ENCODE measurements at places on chromosomes 2 and 18. TPM values are rescaled to one million over a fixed set of nuclear protein-coding genes. Genes with fewer than 3 reads are reported as not detected.

RAD51AP2 gene
- not detected for total RNA-seq

ALLC gene
- not detected for total RNA-seq

PAIP2B gene
- 0.59 TPM for total RNA-seq

NCKAP5 gene
- 1.8 TPM for total RNA-seq

CNTNAP5 gene
- not detected for total RNA-seq

GRCh38 chr2:124025171-124025580 lies at the start of gene CNTNAP5:
Gene CNTNAP5, plus strand, starts transcription at chr2:124025287. Its CDS starts 364 bp downstream, at chr2:124025651.
- peak; percentile 80 for DNase-seq
- H3K4me3 ChIP-seq, result no peak within 1 kb of the TSS
- no peaks in the 10 kb centered on the region for H3K36me3 ChIP-seq
- H3K27me3 ChIP-seq, result no peaks in the 10 kb centered on the region
- no peaks in the 10 kb centered on the region for H3K4me1 ChIP-seq

GRCh38 chr2:5849562-5849961 lies 157.4 kb downstream of the SOX11 start:
- no peaks in the 10 kb centered on the region for H3K36me3 ChIP-seq
- no peaks in the 10 kb centered on the region for H3K27me3 ChIP-seq
- no peak overlapping the region for H3K4me3 ChIP-seq
- no peaks in the 10 kb centered on the region for H3K4me1 ChIP-seq

GRCh38 chr2:136118819-136119716 lies 1.1 kb upstream of the CXCR4 start:
- peak; percentile 74 for DNase-seq
- no peak overlapping the region for H3K27ac ChIP-seq
- peaks cover 48% of the 10 kb centered on the region for H3K27me3 ChIP-seq
- H3K36me3 ChIP-seq, result no peaks in the 10 kb centered on the region
- no peaks in the 10 kb centered on the region for H3K4me1 ChIP-seq

DNA sequence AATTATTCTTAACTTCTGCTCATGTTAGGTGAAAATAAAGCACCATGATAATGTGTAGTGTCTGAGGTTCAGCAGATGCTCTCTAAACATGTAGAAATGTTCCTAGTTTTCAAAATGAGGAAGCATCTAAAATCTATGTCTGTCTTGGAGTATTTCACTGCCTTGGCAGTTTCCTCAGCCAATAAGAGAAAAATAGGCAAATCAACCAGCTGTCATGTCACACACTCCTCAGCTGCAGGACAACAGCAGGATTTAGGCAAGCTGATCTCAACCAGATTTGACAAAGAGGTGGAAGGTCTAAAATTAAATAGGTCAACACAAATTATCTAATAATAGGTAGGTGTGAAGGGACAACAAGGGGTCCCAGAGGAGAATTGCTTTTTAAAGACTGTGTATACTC lies 164.1 kb upstream of the BOD1L2 start:
- no peak overlapping the region for H3K4me3 ChIP-seq
- no peaks in the 10 kb centered on the region for H3K27me3 ChIP-seq
- no peak for DNase-seq
- H3K36me3 ChIP-seq, result no peaks in the 10 kb centered on the region

DNA sequence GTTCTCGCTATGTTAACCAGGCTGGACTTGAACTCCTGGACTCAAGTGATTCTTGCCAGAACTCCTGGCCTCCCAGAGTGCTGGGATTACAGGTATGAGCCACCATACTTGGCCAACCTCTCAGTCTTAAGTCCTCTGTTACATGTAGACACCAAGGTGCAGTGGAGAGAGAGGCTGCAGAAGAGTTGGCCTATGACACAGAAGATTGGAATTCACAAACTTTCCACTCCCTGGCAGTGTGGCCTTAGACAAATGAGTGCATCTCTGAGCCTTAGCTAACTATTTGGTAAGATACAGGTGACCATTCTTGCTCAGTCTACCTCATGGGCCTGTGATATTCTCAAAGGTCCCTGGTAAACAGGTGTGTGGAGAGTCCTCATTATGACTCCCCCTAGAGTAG lies 159.7 kb downstream of the MYCN start:
- no peaks in the 10 kb centered on the region for H3K27me3 ChIP-seq
- H3K27ac ChIP-seq, result no peak overlapping the region
- H3K4me1 ChIP-seq, result no peaks in the 10 kb centered on the region
- no peaks in the 10 kb centered on the region for H3K36me3 ChIP-seq

DNA sequence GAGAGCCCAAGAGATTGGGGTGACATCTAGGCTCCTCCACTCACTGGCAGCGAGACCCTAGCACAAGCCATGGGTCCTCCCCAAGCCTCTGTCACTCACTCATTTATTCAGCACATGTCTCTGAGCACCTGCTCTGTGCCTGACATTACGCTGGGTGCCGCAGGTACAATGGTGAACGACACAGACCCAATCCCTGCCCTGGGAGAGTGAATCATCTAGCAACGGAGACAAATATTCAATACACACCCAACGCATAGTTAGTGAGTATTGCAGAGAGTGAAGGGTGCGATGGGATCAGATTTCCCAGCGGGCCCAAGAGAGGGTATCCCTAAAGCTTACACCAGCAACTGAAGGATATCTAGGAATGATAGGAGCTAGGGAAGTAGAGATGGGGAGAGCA lies 45.5 kb downstream of the ZFP36L2 start:
- H3K27ac ChIP-seq, result no peak overlapping the region
- DNase-seq, result no peak
- H3K27me3 ChIP-seq, result no peaks in the 10 kb centered on the region
- H3K4me3 ChIP-seq, result no peak overlapping the region
- no peaks in the 10 kb centered on the region for H3K36me3 ChIP-seq

DNA sequence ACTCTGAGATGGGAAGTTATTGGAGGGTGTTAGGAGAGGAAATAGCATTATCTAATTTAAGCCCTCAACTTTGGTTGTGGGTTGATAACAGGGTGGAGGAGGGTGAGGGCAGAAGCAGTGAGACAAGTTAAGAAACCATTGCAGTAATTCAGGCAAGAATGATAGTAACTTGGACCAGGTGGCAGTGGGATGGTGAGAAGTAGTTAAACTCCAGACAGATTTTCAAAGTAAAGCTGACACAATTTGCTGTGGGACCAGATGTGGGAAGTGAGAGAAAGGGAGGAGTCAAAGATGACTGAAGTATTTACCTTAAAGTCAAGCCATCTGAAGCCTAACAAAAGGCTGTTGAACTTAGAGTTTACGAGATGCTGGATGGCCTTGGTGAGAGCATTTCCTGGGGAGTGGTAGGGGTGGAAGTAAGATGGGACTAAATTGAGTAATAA lies 163.2 kb upstream of the KLF7 start:
- no peaks in the 10 kb centered on the region for H3K27me3 ChIP-seq
- no peak for DNase-seq
- no peak overlapping the region for H3K27ac ChIP-seq

- peak; percentile 58 for DNase-seq
- H3K36me3 ChIP-seq, result no peaks in the 10 kb centered on the region
- H3K4me1 ChIP-seq, result peaks cover 42% of the 10 kb centered on the region
- no peaks in the 10 kb centered on the region for H3K27me3 ChIP-seq
- H3K27ac ChIP-seq, result peak overlapping the region; percentile 52
Observed at GRCh38 chr2:46779447-46779941, 136.1 kb downstream of the MCFD2 start.

- H3K4me3 ChIP-seq, result no peak overlapping the region
- H3K36me3 ChIP-seq, result no peaks in the 10 kb centered on the region
- no peak for DNase-seq
- no peaks in the 10 kb centered on the region for H3K27me3 ChIP-seq
- H3K4me1 ChIP-seq, result peaks cover 19% of the 10 kb centered on the region
Observed at GRCh38 chr2:121695171-121695451, 41.6 kb downstream of the NIFK start.

DNA sequence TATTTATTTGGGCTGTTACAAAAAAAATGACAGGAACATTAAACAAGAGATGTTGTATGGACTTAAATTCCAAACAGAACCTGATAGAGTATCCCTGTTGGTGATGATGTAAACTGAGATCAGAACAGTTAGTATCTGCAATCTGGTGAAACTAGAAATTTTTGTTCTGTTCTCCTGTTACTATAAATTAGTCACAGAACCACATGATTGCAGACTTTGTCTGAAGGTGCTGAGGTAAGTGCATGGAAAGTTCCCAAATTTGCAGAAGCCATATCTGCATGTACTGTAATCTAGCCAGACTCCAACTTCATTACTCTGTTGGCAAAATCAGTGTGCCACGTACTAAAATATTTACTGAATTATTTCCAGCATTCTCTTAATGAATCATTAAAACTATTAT lies 516.3 kb upstream of the FSIP2 start:
- no peak overlapping the region for H3K27ac ChIP-seq
- no peak overlapping the region for H3K4me3 ChIP-seq
- H3K4me1 ChIP-seq, result no peaks in the 10 kb centered on the region
- H3K27me3 ChIP-seq, result no peaks in the 10 kb centered on the region
- no peak for DNase-seq
- H3K36me3 ChIP-seq, result no peaks in the 10 kb centered on the region

- DNase-seq, result no peak
- no peaks in the 10 kb centered on the region for H3K27me3 ChIP-seq
- H3K4me3 ChIP-seq, result no peak overlapping the region
- H3K27ac ChIP-seq, result no peak overlapping the region
Observed at GRCh38 chr18:32437100-32437834, 33.4 kb downstream of the GAREM1 start.

GRCh38 chr2:72135921-72136320 lies 11.7 kb downstream of the CYP26B1 start:
- H3K4me3 ChIP-seq, result no peak overlapping the region
- no peak for DNase-seq
- no peaks in the 10 kb centered on the region for H3K4me1 ChIP-seq
- H3K36me3 ChIP-seq, result no peaks in the 10 kb centered on the region

GRCh38 chr2:172416447-172417058 lies 10.8 kb upstream of the ITGA6 start:
- H3K36me3 ChIP-seq, result no peaks in the 10 kb centered on the region
- H3K27ac ChIP-seq, result no peak overlapping the region
- H3K4me3 ChIP-seq, result no peak overlapping the region
- peaks cover 8% of the 10 kb centered on the region for H3K27me3 ChIP-seq

DNA sequence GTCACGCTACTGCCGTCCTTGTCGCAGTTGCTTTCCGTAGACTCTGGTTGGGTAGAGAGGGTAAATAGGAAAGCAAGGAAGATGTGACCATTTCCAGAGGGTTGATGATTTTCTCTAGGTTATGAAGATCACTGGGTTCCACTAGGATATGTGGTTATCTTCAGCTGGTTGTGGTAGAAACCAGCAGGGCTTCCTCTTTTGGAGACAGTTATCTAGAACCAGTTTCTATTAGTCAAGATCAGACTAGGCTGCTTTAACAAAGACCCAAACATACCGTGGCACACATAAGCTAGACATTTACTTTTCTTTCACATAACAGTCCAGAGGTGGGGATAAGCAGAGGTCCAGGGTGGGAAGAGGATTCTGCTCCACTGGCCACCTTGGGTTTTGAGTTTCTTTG lies 59.6 kb downstream of the FASTKD2 start:
- H3K27ac ChIP-seq, result no peak overlapping the region
- no peak for DNase-seq
- no peaks in the 10 kb centered on the region for H3K27me3 ChIP-seq

DNA sequence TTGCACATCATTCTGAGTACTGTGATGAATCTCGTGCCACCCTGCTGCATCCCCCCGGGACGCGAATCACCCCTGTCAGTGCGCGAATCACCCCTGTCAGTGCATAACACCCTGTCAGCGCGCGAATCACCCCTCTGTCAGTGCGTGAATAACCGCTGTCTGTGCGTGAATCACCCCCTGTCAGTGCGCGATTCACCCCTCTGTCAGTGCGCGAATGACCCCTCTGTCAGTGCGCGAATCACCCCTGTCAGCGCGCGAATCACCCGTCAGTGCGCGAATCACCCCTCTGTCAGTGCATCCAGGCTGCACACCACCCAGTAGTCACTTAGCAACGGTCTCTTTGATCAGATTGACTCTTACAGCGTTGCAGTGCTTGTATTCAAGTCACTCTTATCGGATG lies 134.4 kb upstream of the TPO start:
- H3K4me3 ChIP-seq, result no peak overlapping the region
- H3K27me3 ChIP-seq, result no peaks in the 10 kb centered on the region
- no peak overlapping the region for H3K27ac ChIP-seq
- H3K36me3 ChIP-seq, result no peaks in the 10 kb centered on the region

DNA sequence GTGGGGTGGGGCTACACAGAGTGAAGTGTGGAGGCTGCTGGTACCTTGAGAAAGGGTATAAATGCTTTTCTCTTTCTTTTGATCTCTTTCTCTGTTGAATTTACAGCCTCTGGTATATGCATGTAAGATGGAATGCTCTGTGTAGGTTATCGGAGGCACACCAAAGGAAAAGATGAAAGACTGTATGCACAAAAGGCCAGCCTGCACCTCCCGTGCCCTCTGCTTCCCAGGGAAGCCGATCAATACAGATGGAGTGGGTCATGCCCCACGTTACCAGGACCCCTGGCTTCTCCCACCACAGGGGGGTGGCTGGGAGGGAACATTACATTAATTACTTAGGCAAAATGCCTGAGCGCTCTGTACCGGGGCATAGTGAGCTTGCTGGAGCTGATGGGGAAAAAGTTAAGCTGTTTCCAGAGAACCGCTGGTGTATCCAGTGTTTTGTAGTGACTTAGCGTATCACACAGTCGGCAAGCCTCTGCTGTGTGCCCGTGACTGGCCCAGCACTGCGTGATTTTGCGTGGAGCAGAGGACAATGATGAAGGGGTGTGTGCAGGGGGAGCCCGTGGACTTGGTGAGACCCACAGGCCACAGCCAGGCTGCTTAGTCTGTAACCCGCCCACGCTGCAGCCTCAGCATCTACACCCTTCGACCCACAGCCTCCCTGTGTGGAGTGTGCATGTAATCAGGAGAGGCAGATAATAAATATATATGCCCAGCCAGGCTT lies 8.0 kb downstream of the ALLC start:
- no peak overlapping the region for H3K4me3 ChIP-seq
- H3K4me1 ChIP-seq, result no peaks in the 10 kb centered on the region
- H3K27ac ChIP-seq, result no peak overlapping the region
- no peaks in the 10 kb centered on the region for H3K36me3 ChIP-seq
- DNase-seq, result no peak

- H3K4me3 ChIP-seq, result no peak overlapping the region
- no peaks in the 10 kb centered on the region for H3K36me3 ChIP-seq
- DNase-seq, result no peak
- no peak overlapping the region for H3K27ac ChIP-seq
- H3K4me1 ChIP-seq, result no peaks in the 10 kb centered on the region
- H3K27me3 ChIP-seq, result peaks cover 38% of the 10 kb centered on the region
Observed at GRCh38 chr2:236510034-236510433, 59.6 kb upstream of the ACKR3 start.

- H3K4me3 ChIP-seq, result no peak overlapping the region
- H3K4me1 ChIP-seq, result peaks cover 27% of the 10 kb centered on the region
- no peak overlapping the region for H3K27ac ChIP-seq
- H3K36me3 ChIP-seq, result peaks cover 20% of the 10 kb centered on the region
- H3K27me3 ChIP-seq, result no peaks in the 10 kb centered on the region
- no peak for DNase-seq
Observed at GRCh38 chr2:161204846-161205245, 44.6 kb downstream of the TANK start.

GRCh38 chr2:109395494-109396201 lies 218.1 kb downstream of the SEPTIN10 start:
- no peaks in the 10 kb centered on the region for H3K4me1 ChIP-seq
- H3K27ac ChIP-seq, result no peak overlapping the region
- peak; percentile 48 for DNase-seq
- H3K4me3 ChIP-seq, result no peak overlapping the region
- H3K36me3 ChIP-seq, result no peaks in the 10 kb centered on the region

- no peaks in the 10 kb centered on the region for H3K36me3 ChIP-seq
- H3K27ac ChIP-seq, result no peak overlapping the region
- H3K4me1 ChIP-seq, result peaks cover 19% of the 10 kb centered on the region
- DNase-seq, result no peak
Observed at GRCh38 chr2:120732506-120733237, 3.0 kb upstream of the GLI2 start.

- H3K27me3 ChIP-seq, result peaks cover 38% of the 10 kb centered on the region
- H3K4me3 ChIP-seq, result peak overlapping the region; percentile 76
- H3K36me3 ChIP-seq, result no peaks in the 10 kb centered on the region
- peak; percentile 56 for DNase-seq
- H3K4me1 ChIP-seq, result peaks cover 14% of the 10 kb centered on the region
- H3K27ac ChIP-seq, result no peak overlapping the region
Observed at GRCh38 chr2:96320728-96321622, 4.1 kb upstream of the ITPRIPL1 start.

Measured in osteoblast (primary cell).